ENCODE measurements at places on chromosomes 6 and 20.

- DNase-seq: no peak
- H3K4me3 ChIP-seq: no peak overlapping the region
- H3K36me3 ChIP-seq: no peaks in the 10 kb centered on the region
- H3K27ac ChIP-seq: no peak overlapping the region
Measured at GRCh38 chr6:48628316-48628715, 517.3 kb upstream of the PTCHD4 start.

- DNase-seq: peak; percentile 81
- peaks cover 5% of the 10 kb centered on the region for H3K36me3 ChIP-seq
- no peak overlapping the region for H3K27ac ChIP-seq
- H3K4me1 ChIP-seq: peaks cover 68% of the 10 kb centered on the region
Measured at GRCh38 chr20:22579119-22579427, 5.3 kb downstream of the FOXA2 start.

- no peaks in the 10 kb centered on the region for H3K27me3 ChIP-seq
- no peaks in the 10 kb centered on the region for H3K36me3 ChIP-seq
- H3K4me1 ChIP-seq: peaks cover 17% of the 10 kb centered on the region
- no peak for DNase-seq
Measured at GRCh38 chr20:37672143-37672542, 21.7 kb upstream of the CTNNBL1 start.

DNA sequence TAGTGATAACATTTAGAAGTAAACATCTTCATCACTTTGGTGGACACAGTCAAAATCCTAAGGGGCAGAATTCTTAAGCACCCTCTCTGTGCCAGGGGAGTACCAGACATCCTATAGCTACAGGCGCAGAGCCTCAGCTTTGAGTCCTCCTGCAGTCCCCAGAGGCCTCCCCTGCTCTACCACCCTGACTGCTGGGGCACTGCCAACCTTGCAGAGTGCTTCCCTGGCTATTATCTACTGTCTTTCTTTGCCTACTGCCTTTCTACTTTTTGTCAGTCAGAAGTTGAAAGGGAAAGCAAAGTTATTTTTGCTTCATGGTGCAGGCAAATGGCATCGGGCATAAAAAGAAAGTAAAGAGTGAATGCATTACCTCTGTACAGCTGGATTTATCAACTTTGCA, 80.1 kb downstream of the AIG1 start:
- peaks cover 3% of the 10 kb centered on the region for H3K36me3 ChIP-seq
- H3K27ac ChIP-seq: no peak overlapping the region
- H3K4me3 ChIP-seq: no peak overlapping the region
- no peak for DNase-seq

DNA sequence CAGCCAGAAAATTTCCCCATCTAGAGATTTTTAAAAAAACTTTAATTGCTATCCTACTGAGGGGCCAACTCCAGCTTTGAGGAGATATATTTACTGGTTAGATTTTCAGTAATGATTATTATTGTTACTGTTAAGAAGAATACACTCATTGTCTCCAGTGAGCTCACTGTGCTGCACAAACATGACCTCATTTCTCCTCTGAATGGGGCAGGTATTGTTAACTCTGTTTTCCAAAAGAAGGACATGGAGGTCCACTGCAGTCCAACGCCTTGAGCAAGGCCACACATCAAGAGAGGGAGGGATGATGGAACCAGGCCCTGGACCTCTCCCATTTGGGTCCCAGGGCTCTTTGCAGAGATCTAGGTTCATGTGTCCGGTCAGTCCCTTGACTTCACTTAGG, 13.9 kb upstream of the SCUBE3 start:
- DNase-seq: no peak
- H3K27me3 ChIP-seq: peaks cover 18% of the 10 kb centered on the region
- H3K36me3 ChIP-seq: no peaks in the 10 kb centered on the region
- H3K4me1 ChIP-seq: peaks cover 4% of the 10 kb centered on the region

DNA sequence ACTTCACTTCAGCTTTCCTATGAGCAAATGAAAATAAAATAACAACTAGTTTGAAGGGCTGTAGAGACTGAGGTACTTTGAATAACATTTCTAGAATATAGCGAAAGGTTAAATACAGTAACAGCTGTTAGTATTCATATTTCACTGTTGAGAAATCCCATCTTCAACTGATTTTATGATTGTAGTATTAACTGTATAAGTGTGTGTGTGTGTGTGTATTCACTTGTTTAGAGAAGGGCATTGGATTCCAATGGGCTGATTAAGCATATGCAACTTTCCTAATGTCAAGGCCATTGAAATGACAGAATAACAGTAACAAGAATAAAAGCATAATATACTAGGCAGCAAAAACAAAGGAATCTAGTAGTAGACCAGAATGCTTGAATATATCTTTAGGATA, 957.5 kb upstream of the EPHA7 start:
- no peak overlapping the region for H3K4me3 ChIP-seq
- no peaks in the 10 kb centered on the region for H3K27me3 ChIP-seq
- H3K27ac ChIP-seq: no peak overlapping the region
- H3K36me3 ChIP-seq: no peaks in the 10 kb centered on the region

- H3K4me1 ChIP-seq: no peaks in the 10 kb centered on the region
- no peak overlapping the region for H3K4me3 ChIP-seq
- no peak for DNase-seq
- no peaks in the 10 kb centered on the region for H3K36me3 ChIP-seq
Measured at GRCh38 chr6:55131616-55132015, 42.7 kb upstream of the HCRTR2 start.

DNA sequence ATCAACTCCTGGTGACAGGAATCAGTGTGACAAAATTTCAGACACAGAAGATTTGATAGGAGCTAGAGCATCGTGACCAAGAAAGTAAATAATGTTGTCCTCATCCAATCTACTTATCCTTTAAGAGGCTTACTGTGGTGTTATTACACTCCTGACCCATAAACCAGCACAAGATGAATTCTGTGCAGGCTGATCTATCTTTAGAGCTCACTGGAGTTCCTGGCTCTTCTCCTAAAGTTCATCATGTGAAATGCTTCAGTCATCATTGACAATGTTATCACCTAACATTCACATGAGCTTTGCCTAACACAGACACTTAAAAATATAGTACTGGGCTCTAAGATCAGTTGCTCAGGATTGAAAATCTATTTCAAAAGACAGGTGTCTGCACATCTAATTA, 271.0 kb upstream of the HSF2 start:
- no peak overlapping the region for H3K27ac ChIP-seq
- no peaks in the 10 kb centered on the region for H3K4me1 ChIP-seq
- H3K27me3 ChIP-seq: no peaks in the 10 kb centered on the region
- no peak overlapping the region for H3K4me3 ChIP-seq
- no peaks in the 10 kb centered on the region for H3K36me3 ChIP-seq
- DNase-seq: no peak

DNA sequence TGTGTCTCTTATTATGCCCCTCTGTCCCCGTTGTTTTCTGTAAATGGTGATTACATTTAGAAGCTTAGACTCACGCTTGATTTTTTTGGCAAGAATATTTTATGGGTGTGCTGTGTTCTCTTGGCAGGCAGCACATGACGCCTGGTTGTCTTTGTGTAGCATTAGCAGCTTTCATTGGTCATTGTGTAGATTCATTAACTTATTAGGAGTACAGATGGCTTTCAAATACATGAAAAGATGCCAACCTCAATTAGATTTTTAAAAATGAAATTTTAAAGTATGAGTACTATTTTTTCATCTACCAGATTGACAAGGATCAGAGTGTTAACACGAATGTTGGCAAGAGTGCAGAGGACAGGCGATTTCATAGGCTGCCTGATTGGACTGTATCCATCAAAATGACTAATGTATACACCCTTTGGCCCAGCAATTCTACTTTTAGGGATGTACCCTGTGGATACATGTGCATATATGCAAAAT, 15.2 kb downstream of the COX4I2 start:
- DNase-seq: no peak
- H3K4me1 ChIP-seq: no peaks in the 10 kb centered on the region
- H3K27me3 ChIP-seq: peaks cover 4% of the 10 kb centered on the region
- H3K27ac ChIP-seq: no peak overlapping the region
- H3K36me3 ChIP-seq: no peaks in the 10 kb centered on the region

DNA sequence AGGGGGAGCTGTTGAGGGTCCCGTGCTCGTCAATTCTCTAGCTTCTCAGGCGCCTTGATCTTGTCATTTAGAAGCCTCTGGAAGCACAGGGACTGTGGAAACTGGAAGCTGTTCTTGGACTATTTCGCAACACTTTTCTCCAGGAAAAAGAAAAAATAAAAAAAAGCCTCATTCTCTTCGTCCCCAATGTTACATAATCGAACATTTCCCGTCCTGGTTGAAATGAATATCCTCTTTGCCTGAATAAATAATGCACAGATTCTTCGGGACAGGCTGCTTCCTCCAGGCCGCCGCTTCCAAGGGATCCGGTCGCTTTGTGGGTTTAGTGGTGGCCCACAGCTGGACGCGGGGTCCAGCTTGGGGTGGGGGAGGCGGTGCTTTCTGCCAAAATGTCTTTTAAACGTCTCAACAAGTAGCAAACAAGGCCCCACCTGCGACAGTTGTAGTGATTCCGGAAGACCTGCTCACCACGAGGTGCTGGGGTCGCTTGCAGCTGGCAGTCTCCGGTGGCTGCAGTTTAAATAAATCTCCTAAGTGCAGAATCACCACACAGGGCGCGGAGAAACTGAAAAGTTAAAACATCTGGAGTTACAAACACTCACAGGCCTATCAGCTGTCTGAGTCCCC, 125.9 kb upstream of the ESR1 start:
- no peak overlapping the region for H3K4me3 ChIP-seq
- H3K36me3 ChIP-seq: no peaks in the 10 kb centered on the region
- H3K27me3 ChIP-seq: no peaks in the 10 kb centered on the region
- H3K27ac ChIP-seq: 0 out of 2 replicates have a peak overlapping the region, but pooled peaks have one; percentile 39
- H3K4me1 ChIP-seq: peaks cover 22% of the 10 kb centered on the region
- DNase-seq: no peak

DNA sequence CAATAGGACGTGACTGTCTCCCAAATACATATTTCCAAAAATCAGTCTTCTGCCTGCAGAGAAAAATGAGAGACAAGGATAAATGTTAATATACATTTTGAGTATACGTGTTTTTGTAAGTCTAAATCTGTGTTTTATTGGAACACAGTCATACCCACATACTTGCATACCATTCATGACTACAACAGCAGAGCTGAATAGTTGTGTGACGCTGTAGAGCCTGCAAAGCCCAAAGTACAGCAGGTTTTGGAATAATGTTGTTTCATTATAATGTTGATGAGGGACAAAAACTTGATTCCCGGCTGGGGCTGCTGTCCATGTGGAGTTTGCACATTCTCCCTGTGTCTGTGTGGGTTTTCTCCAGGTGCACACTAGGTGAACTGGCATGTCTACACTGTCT, 23.8 kb upstream of the FBXO9 start:
- H3K36me3 ChIP-seq: peaks cover 29% of the 10 kb centered on the region
- no peak for DNase-seq
- H3K4me1 ChIP-seq: peaks cover 19% of the 10 kb centered on the region
- no peaks in the 10 kb centered on the region for H3K27me3 ChIP-seq
- no peak overlapping the region for H3K4me3 ChIP-seq

DNA sequence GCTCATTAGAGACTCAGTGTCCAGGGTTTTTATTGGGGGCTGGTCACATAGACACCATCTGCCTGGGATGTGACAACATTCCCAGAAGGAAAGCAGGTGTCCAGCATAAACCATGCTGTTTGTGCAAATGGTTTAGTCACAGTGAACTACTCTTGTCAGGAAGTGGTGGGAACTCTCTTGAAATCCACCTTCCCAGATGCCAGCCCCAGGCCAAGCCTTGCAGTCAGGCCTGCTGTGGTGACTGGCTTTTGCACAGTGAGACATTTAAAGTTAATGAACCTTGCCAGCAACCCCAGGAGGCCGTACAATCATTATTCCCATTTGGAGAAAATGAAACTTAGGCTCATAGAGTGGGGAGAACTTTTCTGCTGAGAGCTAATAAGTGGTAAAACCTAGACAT, 242.5 kb upstream of the KCNG1 start:
- H3K27ac ChIP-seq: no peak overlapping the region
- no peak overlapping the region for H3K4me3 ChIP-seq
- H3K27me3 ChIP-seq: peaks cover 6% of the 10 kb centered on the region
- H3K4me1 ChIP-seq: peaks cover 9% of the 10 kb centered on the region
- H3K36me3 ChIP-seq: peaks cover 19% of the 10 kb centered on the region
- DNase-seq: no peak

DNA sequence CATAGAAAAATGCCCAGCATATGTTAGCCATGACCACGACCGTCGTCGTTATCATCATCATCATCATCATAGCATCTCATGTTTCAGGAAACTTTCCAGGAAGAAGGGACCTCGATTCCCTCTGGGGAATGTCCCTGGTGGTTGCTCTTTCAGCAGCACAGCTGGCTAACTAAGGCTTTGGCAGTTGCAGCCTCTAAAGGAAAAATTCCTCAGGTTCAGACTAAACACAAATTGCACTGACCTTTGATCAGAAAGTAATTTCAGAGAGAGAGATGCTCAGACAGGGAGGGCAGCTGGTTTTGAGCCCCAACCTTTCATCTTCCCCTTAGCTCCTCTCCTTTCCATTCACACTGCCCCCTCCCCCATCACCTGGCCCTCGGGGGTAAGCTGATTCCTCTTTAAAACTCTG, 5.6 kb upstream of the CFB start:
- H3K36me3 ChIP-seq: no peaks in the 10 kb centered on the region
- no peak for DNase-seq
- H3K4me1 ChIP-seq: peaks cover 7% of the 10 kb centered on the region
- H3K27me3 ChIP-seq: peaks cover 24% of the 10 kb centered on the region
- no peak overlapping the region for H3K4me3 ChIP-seq

GRCh38 chr20:6115221-6115895, 7.5 kb downstream of the FERMT1 start:
- no peaks in the 10 kb centered on the region for H3K27me3 ChIP-seq
- peaks cover 13% of the 10 kb centered on the region for H3K4me1 ChIP-seq

GRCh38 chr6:111872401-111873177, 663 bp downstream of the FYN start:
- H3K4me1 ChIP-seq: peaks cover 52% of the 10 kb centered on the region
- peak overlapping the region; percentile 88 for H3K4me3 ChIP-seq
- peaks cover 23% of the 10 kb centered on the region for H3K27me3 ChIP-seq
- no peaks in the 10 kb centered on the region for H3K36me3 ChIP-seq
- H3K27ac ChIP-seq: no peak overlapping the region

DNA sequence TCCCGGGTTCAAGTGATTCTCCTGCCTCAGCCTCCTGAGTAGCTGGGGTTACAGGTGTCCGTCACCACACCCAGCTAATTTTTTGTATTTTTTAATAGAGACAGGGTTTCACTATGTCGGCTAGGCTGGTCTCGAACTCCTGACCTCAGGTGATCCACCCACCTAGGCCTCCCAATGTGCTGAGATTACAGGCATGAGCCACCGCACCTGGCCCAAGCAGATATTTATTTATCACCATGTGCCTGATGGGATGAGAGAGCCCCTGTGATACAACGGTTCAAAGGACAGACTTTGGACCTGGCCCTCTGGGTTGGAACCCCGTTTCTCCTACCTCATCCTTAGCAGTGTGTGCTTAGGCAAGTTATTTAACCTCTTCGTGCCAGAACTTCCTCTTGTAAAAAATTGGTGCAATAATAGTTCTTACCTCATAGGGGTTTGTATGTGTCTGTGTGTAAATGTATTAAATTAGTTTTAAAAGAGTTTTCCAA, 19.2 kb upstream of the STK38 start:
- H3K36me3 ChIP-seq: no peaks in the 10 kb centered on the region
- H3K4me3 ChIP-seq: no peak overlapping the region
- no peaks in the 10 kb centered on the region for H3K27me3 ChIP-seq
- H3K4me1 ChIP-seq: no peaks in the 10 kb centered on the region

Measured in WTC11 (cell line).